Aorta (tissue), 5 donors: ENCODE measurements at places on chromosomes 1 and 21.

DNA sequence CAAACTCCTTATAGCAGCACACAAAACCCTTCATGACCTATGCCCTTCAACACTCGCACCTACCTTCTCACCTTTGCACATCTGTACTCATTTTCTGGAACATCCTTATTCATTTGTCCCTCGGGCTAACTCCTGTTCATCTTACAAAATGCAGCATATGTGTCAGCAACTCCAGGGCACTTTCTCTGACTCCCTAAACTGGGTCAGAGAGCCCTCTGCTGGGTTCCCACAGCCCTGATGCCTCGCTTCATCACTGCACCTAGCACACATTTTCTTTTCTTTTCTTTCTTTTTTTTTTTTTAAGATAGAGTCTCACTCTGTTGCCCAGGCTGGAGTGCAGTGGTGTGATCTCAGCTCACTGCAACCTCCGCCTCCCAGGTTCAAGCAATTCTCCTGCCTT, 54.0 kb downstream of the RAB3B start:
- no peak for DNase-seq

GRCh38 chr1:246622035-246622652, 55.9 kb downstream of the CNST start:
- no peak for DNase-seq

DNA sequence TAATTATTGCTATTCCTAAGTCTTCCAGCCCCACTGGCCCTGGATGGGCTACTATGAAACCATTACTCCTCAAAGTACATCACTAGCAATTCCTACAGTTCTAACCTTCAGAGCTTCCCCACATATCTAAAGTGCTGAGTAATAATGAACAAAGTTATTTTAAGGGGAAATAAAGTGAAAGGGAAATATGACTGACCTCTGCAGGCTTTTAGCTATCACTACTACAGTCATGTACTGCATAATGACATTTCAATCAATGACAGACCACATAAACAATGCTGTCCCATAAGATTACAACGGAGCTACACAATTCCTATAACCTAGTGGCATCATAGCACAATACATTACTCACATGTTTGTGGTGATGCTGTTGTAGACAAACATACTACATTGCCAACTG, 32.5 kb upstream of the ASPM start:
- DNase-seq = no peak

- DNase-seq = no peak
Measured at GRCh38 chr1:103187673-103188072, 79.4 kb upstream of the COL11A1 start.

DNA sequence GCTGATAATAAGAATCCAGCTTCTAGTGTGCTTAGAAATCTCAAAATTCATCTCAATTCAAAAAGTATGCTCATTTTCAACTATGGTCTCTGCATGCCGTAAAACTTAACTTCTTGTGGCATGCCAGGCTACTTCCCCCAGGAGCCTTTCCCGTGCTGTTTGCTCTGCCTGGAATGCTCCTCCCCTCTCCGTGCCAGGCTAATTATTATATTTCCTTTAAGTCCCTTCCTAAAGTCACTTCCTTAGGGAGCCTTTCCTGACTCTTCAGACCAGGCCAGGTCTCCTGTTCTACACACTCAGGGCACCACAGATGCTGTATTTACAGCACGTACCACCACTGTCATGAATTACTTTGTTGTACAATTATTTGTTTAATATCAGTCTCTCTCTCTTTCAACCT, 67.1 kb upstream of the PPP2R5A start:
- DNase-seq = no peak
